Forelimb muscle (tissue), 1 donor: ENCODE measurements at places on chromosomes 2 and 18. TPM values are rescaled to one million over a fixed set of nuclear protein-coding genes. Genes with fewer than 3 reads are reported as not detected.

TFPI gene
- polyA plus RNA-seq: 38.2 TPM

HJURP gene
- 10.0 TPM for polyA plus RNA-seq

FAM161A gene
- 13.3 TPM for polyA plus RNA-seq

RGPD3 gene
- polyA plus RNA-seq: 0.08 TPM

TUBB8B gene
- polyA plus RNA-seq: not detected

PDIA6 gene
- 111 TPM for polyA plus RNA-seq

UGT1A9 gene
- not detected for polyA plus RNA-seq

ERMN gene
- 0.05 TPM for polyA plus RNA-seq

NEDD4L gene
- polyA plus RNA-seq: 33.6 TPM

CNTNAP5 gene
- 0.03 TPM for polyA plus RNA-seq

PCBP1 gene
- 268 TPM for polyA plus RNA-seq

SERPINB5 gene
- not detected for polyA plus RNA-seq

C2orf49 gene
- polyA plus RNA-seq: 16.6 TPM

NOSTRIN gene
- polyA plus RNA-seq: 9.2 TPM

CFAP221 gene
- 0.53 TPM for polyA plus RNA-seq

CROCC2 gene
- 0.20 TPM for polyA plus RNA-seq

GRHL1 gene
- polyA plus RNA-seq: 0.83 TPM

NTSR2 gene
- polyA plus RNA-seq: not detected

MAB21L4 gene
- not detected for polyA plus RNA-seq

CDK15 gene
- 0.99 TPM for polyA plus RNA-seq

DSG1 gene
- not detected for polyA plus RNA-seq

POMC gene
- polyA plus RNA-seq: 2.5 TPM

RUFY4 gene
- 0.16 TPM for polyA plus RNA-seq

ADD2 gene
- 1.8 TPM for polyA plus RNA-seq

RTP5 gene
- 0.08 TPM for polyA plus RNA-seq

IL37 gene
- polyA plus RNA-seq: not detected

CYS1 gene
- polyA plus RNA-seq: 14.6 TPM

ALPI gene
- polyA plus RNA-seq: not detected

VIT gene
- 4.5 TPM for polyA plus RNA-seq

RIT2 gene
- polyA plus RNA-seq: not detected

SH3RF3 gene
- polyA plus RNA-seq: 3.9 TPM

RNU2-63P gene
- polyA plus RNA-seq: not detected

CD8B2 gene
- 0.04 TPM for polyA plus RNA-seq

COPS9 gene
- polyA plus RNA-seq: 83.8 TPM

FEV gene
- polyA plus RNA-seq: not detected

COL3A1 gene
- 5,317 TPM for polyA plus RNA-seq

SEH1L gene
- polyA plus RNA-seq: 27.7 TPM

UGT1A8 gene
- not detected for polyA plus RNA-seq

FAP gene
- 58.1 TPM for polyA plus RNA-seq

KCNF1 gene
- polyA plus RNA-seq: 3.8 TPM

PSMA8 gene
- not detected for polyA plus RNA-seq

LINC00305 gene
- not detected for polyA plus RNA-seq

RAB6C gene
- 0.24 TPM for polyA plus RNA-seq

TRIM43 gene
- not detected for polyA plus RNA-seq

PHOSPHO2 gene
- polyA plus RNA-seq: 3.5 TPM

SPDYA gene
- 1.2 TPM for polyA plus RNA-seq

DYNAP gene
- 0.10 TPM for polyA plus RNA-seq

RAB27B gene
- 0.61 TPM for polyA plus RNA-seq

NAGK gene
- 68.9 TPM for polyA plus RNA-seq

FOXD4L1 gene
- 1.6 TPM for polyA plus RNA-seq

REEP1 gene
- 76.7 TPM for polyA plus RNA-seq

NFU1 gene
- polyA plus RNA-seq: 52.5 TPM

UGT1A5 gene
- not detected for polyA plus RNA-seq

MROH2A gene
- not detected for polyA plus RNA-seq

CCDC148 gene
- 0.44 TPM for polyA plus RNA-seq

SPRED2 gene
- 27.9 TPM for polyA plus RNA-seq

PPP4R1 gene
- polyA plus RNA-seq: 56.9 TPM
